ENCODE measurements at places on chromosomes 7 and 10.

GRCh38 chr10:4725917-4726606 lies 99.9 kb upstream of the AKR1E2 start:
- DNase-seq, result no peak

GRCh38 chr7:27316311-27316710 lies 73.7 kb downstream of the EVX1 start:
- no peak for DNase-seq

DNA sequence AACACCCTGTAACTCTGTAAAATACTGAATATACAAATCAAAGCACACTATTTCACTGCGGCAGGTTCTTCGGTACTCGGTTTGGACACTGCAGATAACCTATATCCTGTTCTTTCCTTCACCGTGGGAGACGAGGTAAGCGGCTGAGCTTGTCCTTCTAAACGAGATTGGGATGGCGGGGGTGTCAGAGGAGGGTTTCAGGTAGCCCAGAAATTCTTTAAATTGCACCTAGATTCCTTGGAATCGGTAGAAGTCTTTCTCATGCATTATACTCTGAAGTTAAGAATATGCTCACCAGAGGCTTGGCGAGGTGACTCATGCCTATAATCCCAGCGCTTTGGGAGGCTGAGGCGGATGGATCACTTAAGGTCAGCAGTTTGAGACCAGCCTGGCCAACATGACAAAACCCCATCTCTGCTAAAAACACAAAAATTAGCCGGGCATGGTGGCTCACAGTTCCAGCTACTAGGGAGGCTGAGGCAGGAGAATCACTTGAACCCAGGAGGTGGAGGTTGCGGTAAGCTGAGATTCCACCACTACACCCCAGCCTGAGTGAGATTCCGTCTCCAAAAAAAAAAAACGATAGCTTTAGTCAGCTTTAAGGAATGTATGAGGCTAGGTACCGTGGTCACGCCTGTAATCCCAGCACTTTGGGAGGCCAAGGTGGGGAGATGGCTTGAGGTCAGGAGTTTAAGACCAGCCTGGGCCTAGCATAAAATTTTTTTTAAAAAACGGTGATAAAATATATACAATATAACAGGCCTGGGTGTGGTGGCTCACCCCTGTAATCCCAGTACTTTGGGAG lies 10.1 kb upstream of the LAT2 start:
- DNase-seq, result no peak

DNA sequence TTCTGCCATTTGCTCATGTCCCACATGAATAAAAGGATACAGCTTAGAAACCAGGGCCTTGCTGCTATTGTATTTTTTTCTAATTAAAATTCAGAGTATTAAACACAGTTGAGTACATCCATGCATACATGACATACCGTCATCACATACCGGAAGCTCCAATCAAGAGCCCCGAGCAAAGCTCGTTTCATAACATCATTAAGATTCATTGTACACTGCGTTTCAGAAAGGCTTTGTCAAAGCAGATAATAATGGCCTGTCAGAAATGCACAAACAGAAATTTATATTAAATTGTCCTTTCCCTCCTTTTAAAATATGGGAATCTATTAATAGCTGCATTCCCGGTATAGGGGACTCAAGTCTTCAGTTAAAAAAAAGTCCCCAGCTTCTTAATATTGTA lies 103.4 kb downstream of the PRTFDC1 start:
- no peak for DNase-seq

GRCh38 chr10:113319479-113319878 lies 233.4 kb upstream of the HABP2 start:
- DNase-seq, result no peak

DNA sequence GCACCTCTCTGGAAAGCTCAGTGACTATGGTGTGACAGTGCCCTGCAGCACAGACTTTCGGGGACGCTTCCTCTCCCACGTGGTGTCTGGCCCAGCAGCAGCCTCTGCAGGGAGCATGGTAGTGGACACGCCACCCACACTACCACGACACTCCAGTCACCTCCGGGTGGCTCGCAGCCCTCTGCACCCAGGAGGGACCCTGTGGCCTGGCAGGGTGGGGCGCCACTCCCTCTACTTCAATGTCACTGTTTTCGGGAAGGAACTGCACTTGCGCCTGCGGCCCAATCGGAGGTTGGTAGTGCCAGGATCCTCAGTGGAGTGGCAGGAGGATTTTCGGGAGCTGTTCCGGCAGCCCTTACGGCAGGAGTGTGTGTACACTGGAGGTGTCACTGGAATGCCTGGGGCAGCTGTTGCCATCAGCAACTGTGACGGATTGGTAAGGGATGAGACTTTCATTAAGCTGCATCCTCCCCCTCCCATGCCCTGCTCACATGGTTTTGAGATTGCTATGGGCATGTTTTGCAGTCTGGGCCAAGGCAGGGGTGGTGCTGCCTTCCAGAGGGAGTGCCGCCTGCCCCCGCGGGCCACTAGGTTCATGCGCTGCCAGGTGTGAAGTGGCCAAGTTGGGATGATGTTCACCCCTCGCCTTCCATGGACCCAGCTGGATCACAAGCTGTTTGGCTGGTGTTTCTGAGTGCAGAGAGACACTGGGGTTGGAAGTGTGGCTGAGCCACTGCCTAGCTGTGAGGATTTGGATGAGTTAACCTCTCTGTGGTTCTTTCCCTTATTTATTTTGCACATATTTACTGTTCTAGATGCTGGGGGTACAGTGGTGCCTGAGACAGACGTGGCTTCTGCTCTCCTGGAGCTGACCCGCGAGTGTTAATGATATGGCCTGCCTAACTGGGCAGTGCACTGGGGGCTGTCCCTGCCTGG lies 2.5 kb downstream of the ADAMTS14 start:
- no peak for DNase-seq

GRCh38 chr7:35565927-35566326 lies 129.0 kb downstream of the HERPUD2 start:
- DNase-seq, result no peak

GRCh38 chr7:6718124-6718523 lies 11.4 kb upstream of the ZNF12 start:
- DNase-seq, result no peak

DNA sequence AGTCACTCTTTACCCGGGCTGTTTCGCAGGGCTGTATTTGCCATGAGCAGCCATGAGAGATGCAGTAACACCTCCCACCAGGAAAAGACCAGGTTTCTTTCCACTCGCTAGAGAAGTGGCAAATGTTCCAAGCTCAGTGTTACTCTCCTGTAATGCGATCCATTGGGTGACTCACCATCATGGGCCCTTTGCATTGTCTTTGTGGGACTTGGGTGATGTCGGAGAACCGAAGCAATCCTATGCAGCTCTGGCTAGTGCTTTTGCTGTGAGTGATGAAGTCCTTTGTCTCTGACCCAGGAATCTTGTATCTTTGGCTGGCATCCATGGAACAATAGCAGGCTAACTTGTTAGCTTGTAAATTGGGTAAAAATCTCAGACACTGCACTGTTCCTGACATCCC lies 40.0 kb downstream of the GHRHR start:
- no peak for DNase-seq

DNA sequence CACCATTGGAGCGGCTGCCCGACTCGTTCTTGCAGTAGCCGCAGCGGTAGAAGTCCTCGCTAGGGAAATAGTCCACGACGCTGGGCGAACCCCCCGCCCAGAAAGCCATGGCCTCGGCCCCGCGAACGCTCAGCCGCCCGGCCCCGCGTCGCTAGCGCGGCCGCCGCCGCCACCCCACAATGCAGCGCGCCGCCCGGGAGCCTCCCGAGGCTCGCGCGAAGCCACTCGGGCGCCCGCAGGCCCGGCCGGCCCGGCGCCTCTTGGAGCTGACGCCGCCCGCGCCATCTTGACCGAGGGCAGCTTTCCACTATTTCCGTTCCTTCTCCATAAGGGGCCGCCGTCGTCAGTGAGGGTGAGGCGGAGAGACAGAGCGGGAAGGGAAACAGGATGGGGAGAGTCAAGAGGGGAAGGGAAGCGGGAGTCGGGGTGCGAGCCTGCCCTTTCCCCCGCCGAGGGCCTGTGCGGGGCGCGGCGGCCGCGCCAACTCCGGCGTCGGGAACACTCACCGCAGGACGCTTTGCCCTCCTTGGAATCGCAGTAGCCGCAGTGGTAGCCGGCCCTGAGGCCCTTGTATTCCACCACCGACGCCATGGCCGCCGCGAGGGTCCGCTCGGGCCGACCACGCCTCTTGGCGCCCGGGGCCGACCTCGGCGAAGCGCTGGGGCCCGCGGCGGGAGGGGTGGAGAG lies at the start of gene ATE1:
Gene ATE1, minus strand, starts transcription at position 191 of the 687 bp plus-strand sequence. Its CDS starts 82 bp downstream, at position 109.
- DNase-seq, result peak; percentile 91

GRCh38 chr10:116948530-116948870 lies 56.5 kb downstream of the SHTN1 start:
- no peak for DNase-seq

GRCh38 chr7:3067606-3068380 lies 24.1 kb upstream of the CARD11 start:
- DNase-seq, result no peak

GRCh38 chr7:1170741-1171501 lies 10.9 kb upstream of the ZFAND2A start:
- peak; percentile 33 for DNase-seq

- DNase-seq, result no peak
Observed at GRCh38 chr10:93760490-93760889, 2.8 kb downstream of the LGI1 start.

GRCh38 chr10:46048152-46048551 lies 2.1 kb upstream of the MSMB start:
- DNase-seq, result no peak

DNA sequence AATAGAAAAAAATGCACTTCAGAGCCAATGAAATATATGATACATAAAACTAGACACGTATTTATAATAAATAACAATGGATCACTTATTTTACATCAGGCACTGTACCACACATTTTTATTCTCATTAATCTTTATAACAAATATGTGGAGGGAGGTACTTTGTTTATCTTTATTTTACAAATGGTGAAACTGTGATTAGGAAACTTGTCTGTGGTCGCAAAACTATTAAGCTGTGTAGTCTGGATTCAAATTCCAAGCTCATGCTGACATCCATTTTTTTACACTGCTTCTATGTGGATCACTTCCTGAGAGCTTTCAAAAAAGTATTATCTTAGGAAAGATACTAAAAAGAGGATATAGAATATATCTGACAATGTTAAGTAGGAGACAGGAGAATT lies 978.6 kb downstream of the SORCS1 start:
- DNase-seq, result no peak

DNA sequence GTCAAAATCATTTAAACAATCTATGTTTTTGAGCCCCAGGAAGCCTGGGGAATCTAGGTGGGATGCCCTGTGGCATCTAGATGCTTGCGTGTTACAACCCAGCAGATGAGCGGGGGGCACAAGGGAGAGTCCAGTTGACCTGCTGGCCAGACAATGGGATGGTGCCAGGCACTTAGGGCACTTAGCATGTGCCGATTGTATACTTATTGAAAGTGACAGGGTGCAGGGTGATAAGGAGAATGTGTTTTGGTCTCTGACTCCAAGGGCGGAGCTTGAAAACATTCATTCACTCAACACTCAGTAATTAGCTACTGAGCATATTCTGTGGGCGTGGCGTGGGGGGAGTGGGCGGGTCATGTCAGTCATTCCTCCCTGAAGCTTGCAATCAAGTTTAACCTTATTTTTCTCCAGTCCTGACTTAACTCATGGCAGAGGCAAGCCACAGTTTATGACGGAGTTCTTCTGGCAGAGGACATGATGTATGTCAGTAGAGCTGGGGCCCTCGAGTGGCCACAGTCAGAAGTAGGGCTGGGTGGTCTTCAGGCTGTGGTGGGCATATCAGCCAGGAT lies 115.1 kb downstream of the PRKCQ start:
- DNase-seq, result no peak

DNA sequence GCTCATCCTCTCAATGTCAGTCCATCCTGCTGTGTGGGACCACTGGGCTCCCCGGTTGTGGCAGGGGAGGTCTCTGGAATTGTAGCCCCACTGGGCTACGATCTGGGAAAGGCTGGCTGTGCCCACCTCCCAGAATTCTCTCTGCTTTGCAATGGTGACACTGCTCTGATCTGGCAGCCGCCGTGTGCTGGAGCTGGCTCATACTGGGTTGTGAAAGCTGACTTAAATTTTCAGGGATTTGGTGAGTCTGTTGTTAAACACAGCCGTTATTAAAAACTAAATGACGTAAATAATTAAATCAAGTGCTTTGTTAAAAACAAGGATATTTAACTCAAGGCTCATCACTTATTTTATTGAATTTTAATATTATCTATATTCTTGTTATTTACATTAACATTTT lies 160.0 kb downstream of the TAX1BP1 start:
- no peak for DNase-seq

- DNase-seq, result no peak
Observed at GRCh38 chr7:80475383-80475782, 36.5 kb downstream of the GNAT3 start.

DNA sequence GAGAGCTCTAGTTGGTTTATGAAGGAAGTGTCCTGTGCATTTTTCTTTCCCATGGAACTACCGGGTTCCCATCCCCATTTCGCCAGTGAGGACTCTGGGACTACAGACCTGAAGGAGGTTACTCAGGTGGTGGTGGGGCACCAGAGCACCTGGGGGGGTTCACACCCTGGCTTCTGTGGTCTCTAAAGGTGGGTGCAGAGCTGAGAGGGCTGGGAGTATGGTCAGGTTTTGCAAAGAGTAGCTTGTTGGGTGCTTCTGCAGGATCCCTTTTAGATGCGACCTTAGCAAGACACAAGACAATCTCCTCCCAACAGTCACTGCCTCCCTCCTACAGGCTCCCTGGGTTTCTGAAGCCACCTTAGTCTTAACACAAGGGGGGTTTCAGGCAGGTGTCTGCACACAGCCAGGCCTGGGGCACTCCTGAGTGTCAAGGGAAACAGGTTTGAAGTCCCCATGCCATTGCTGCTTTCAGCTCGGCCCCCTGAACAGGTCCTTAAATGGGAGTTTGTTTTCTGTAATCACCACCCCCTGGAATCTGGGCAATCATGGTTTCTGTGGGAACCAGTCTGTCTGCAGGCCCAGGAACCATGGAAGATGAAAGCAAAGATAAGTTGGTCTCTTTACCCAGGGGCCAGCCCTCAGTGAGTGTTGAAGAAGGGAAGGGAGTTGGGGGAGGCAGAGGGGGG lies 9.9 kb upstream of the CXCL12 start:
- DNase-seq, result no peak

DNA sequence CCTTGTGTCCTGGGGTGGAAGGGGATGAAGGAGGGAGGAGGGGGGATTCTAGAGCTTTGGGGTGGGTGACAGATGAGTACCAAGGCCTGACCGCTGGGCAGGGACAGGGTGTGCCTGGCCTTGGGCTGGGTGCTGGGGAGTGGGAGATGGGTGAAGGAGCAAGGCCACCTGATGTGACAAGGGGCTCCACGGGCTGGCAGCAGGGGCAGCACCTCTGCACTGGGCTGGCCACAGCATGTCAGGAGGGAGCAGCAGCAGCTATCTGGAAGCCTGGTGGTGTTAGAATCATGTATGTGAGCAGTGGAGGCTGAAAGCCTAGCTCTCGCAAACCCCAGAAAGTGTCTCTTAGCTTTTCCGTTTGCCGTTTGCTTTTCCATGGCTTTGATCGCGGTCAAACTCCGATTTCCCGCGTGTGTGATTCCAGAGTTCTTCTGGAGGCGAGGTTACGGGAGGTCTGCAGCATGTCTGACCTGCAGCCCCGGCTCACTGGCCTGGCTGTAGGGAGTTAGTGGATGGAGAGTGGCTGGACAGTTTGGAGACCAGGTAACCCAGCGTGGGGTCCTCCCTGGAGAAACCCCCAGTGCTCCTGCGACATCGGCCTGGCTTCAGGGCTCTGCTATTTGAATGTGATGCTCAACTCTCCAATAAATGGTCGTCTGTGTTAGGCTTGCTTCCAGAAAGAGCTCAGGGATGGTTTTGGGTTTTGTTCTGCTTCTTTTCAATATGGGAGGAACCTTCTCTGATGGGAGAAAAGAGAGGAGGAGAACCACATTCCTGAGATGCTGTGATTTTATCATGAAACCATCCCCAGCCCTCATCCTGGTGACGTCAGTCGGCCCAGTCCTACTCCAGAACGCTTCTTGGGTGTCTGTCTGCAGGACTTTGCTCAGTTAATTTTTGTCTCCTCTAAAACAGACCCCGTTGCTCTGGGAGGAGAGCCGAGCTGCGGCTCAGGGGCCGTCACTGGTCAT lies 105.5 kb downstream of the CUX1 start:
- DNase-seq, result no peak
